AG10803 (cell line): ENCODE measurements at places on chromosomes 13 and 19.
A peak's percentile ranks its signal among the peaks of the same experiment; 100 is the strongest.

GRCh38 chr19:4038661-4039423, 27.9 kb downstream of the ZBTB7A start:
- no peak for DNase-seq

DNA sequence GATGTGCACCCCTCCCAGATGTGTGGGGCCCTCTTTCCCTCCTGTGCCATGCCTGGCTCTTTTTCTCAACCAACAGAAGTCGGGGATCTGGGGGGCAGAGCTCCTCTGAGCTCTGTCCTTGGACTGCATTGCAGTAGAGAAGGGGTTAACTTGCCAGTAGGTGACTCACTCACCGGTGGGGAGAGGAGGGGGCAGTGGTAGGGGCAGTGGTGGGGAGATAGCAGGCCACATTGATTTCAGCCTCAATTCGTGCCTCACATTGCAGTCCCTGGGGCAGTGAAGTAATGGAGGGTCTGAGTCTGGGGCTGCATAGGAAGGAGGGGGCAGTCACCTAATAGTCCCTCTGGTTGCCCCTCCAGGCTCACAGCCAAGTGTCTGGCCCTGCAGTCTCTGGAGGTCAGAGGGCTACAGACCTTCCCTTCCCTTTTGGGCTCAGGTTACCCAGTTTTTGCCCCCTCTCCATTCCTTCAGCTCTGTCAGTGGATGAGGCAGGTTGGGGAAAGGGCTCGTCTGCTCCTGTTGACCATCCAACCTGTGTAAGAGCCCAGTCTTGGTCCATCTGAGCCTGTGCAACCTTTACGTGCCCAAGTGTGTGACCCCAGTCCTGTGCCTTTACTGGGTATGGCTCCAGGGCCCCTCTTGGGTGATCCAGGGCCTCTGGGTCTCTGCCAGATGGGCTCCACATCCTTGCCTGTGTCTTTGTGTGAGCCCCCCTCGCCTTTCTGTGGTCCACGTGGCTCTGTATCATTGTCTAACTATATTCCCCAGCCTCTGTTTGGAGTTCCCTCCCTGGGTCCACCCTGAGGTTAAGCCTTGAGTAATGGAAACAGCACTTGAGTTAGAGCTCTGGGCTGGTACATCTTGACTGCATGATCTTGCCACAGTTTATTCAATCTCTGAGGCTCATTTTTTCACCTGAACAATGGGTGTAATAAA, 13.0 kb downstream of the CIC start:
- no peak for DNase-seq

DNA sequence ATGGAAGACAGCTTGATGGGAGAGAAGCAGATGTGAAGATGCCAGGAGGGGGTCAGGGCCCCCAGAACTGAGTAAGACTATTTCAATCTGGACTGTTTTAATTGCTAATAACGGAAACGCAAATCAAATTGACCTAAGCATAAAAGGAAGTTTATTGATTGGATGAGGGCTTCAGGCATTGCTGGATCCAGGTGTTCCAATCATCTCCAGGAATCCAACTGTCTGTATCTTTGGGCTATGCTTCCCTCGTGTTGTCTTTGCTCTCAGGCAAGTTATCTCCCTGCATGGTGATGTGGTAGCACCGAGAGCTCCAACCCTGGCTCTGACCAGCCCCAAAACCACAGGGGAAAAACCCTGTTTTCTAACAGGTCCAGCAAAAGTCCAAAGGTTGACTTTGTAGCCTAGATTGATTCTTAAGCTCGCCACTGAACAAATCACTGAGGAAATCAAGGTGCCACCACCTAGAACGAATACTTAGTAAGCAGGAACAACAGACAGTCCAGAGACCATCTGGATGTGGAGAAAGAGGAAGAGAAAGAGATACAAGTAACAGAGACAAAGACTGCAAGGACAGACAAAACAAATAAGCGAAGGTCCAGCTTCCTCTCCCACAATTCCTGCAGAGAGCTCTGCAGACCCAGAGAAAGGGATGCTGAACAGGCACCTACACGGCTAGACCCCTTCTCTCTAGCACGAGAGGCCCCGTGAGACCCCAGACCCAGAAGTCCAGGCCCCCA, 1.2 kb upstream of the C19orf81 start:
- DNase-seq, result no peak

DNA sequence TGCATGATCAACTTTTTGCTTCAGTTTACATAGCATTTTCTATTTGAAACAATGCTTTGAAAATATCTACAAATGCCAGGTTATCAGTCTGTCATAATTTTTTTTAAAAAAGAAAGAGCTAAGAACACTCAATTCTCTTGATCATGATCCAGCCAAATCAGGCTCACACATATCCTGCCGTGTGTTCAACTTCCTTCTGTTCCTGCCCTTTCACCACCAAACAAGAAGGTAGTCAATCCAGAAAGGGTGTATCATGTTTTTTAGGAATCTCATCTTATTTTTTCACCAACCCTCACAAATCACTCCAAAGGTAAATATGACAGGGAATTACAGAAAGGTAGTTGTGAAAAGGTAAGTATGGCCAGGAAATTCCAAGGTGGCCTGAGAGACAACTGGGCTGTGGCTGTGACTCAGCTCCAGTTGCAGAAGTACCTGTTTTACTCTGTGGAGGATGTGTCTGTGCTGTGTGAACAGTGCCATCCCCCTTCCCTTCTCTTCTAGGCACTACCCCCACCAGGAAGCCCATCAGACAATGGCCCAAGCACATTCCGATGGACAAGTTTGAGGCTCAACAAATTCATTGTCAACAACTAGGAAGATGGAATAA, 138.8 kb upstream of the GJB6 start:
- DNase-seq, result no peak

DNA sequence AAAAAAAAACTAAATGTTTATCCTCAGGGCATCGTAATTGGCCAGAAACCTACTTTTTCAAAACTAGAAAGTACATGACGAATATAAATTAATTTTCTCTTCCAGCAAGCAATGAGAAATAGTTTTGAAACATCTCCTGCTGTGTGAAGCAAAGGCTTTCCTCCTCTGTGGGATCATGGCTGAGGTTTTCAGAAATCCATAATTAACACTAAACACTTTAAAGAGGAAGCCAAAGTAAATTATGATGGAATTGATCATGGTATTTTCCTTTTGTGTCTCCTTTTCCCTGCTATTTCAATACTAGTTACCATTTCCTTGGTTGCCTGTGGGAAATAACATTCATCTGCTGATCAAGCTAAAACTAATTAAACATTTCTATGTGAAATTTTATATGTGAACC, 1413.8 kb upstream of the PCDH20 start:
- DNase-seq, result no peak

GRCh38 chr13:63855457-63856118, 2439.9 kb upstream of the PCDH20 start:
- DNase-seq, result no peak

- no peak for DNase-seq
These were observed 7.8 kb downstream of the ISOC2 start for GRCh38 chr19:55453511-55454260.

GRCh38 chr13:19090495-19090894, 91.1 kb downstream of the TUBA3C start:
- no peak for DNase-seq

DNA sequence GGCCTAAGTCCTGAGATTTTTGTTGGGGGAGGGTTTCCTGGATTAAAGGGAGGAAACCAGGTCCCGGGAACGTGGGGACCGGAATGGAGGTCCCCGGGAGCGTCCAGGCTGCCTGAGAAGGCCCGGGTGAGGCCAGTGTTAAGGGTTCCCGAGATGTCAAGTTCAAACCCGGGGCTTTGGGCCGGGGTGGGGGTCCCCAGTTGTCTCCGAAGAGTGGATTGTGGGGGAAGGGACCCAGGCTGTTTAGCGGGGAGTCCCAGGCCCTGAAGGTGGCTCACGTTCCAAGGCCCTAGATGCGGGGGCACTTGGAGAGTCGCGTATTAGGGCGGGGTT, 262 bp downstream of the COX7A1 start:
- DNase-seq, result no peak

DNA sequence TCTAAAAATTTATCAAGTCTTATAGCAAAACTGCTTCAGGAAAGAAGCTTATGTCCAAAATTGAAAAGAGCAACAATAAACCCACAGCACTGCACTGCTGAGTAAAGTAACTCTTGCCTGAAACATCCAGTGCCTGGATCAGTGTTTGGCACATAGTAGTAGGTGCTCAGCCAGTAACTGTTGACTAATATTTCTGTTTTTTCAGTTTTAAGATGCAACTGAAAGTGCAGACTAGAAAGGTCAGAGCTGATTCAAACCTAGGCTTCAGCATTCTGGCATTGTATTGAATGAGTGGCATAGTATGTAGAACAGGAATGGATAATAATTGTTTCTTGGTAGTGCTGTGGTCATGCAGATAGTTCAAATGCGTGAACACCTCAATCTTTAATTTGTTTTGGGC, 67.6 kb downstream of the UBL3 start:
- no peak for DNase-seq

GRCh38 chr19:11451871-11452619, 16.6 kb downstream of the PRKCSH start:
- DNase-seq, result no peak

- DNase-seq, result peak; percentile 40
These were observed 19.7 kb downstream of the CEACAM16 start for GRCh38 chr19:44718441-44719261.

DNA sequence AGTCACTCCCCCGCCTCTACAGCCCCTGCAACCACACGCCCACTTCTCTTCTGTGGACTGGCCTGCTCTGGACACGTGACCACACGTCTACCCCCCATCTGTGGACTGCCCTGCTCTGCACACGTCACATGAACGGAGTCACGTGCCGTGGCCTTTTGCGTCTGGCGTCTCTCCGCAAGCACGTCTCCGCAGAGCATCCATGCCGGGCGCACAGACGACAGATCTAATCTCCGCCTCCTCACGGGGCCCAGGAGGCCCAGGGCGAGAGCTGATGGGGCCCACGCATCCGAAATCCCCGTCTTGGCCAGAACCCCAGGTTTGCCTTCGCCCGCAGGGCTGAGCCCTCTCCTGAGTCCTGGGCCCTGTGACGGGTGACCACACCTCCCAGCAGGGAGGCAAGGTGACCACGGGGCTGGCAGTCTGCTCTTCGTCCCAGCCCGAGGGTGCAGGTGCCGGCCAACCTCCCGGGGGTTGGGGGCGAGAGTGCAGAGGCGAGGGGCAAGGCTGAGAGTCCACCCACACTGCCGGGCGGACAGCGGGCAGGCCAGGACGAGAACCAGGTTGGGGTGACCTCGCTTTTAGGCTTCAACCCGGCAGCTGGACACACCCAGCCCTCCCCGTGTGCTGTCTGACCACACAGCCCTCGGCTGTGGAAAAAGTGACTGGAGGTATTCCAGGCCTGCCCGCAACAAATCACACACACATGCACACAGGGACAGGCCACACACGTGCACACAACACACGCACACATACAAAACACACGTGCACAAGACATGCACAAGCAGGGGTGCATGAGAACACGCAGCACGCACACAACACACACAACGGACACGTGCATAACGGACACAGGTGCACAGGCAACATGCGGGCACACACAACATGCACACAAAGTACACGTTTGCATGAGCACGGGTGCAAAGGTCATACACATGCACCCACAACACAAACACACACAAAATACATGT, 3.9 kb downstream of the SBNO2 start:
- DNase-seq, result peak; percentile 44

DNA sequence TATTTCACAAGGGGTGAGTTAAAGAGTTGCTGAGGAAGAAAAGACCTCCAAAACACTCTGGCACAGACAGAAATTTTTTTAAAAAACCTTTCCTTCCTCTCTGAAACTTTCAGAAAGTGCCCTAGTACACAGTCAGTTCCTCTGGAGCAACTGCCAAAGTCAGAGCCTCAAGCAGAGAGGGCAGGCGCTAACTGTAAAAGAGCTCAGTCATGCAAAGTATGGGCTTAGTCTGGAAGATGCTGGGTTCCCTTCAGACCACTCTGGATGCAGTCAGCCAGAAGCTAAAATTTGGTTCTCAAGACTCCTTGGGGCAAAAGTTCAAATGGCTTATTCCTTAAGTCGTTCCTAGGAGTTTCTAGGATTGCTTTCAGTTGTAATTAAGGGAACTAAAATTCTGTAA, 671.6 kb downstream of the PCDH9 start:
- no peak for DNase-seq

DNA sequence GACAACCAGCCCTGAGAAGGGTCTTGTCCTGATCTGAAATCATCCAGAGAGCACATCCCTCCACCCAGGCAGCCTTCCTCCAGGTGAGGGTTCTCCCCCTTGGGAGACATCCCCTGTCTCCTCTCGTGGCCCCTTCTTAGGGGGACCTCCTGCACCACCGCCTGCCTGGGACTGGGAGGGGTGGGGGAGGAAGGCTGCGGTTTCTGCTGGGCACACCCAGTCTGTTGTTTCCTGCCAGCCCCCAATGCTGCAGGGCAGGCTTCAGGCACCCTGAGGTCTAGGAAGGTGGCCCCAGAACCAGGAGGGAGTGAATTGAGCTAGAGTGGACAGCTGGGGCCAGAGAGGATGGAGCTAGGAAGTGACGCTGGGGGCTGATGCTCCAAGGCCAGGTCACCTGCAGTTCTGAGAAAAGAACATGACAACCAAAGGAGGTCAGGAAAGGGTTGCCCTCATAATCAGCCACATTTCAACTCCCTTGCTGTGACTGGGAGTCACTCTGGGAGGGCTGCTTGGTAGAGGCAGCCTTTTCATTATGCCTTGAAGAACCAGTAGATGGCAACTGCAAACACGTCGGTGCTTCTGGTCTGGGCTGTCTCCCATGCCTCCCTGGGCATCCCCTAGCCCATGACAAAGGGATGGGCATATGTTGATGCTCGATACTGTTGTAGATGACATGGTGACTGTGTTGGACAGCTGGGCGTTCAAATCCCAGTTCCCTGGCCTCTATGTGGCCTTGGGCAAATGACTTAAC, 1.4 kb downstream of the ARHGEF18 start:
- no peak for DNase-seq

DNA sequence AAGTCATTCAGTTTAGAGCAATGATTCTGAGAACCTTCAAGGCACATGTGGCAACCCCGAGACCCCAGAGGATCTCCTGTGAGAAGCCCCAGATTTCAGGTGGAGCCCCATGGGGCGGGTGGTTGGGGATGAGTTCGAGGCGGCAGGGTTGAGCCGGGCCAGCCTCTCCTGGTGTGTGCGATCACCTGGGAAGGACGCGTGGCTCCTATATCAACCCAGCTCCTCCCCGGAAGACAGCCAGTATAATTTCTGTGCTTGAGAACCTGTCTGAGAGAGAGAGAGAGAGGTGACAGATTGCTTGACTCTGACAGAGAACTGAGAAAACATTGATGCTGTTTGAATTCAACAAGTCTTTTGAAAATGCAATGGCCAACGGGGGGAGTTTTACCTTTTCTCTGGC, 89.0 kb downstream of the TEX29 start:
- no peak for DNase-seq

GRCh38 chr19:20664901-20665781, 3.8 kb upstream of the ZNF626 start:
- DNase-seq, result peak; percentile 22
